LoVo (cell line): ENCODE measurements at places on chromosomes 1 and 21.

DNA sequence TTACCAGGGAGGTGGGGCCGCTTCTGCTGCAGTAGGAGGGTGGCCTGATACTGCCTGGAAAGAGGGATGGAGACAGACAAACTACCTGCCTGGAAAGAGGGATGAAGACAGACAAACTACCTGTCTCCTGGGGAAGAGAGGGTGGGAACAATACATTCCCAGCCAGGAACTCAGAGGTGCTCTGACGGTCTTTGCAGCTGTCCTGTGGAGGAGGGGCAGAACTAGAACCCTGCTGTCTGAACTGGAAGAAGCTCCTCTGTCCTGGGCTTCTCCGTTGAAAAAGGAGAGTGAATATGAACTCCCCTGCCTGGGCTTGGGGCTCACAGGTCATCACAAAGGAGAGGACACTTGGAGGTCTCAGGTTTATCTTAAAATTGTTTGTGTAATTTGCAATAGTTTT lies 40.3 kb upstream of the ETV3 start:
- no peak for DNase-seq

DNA sequence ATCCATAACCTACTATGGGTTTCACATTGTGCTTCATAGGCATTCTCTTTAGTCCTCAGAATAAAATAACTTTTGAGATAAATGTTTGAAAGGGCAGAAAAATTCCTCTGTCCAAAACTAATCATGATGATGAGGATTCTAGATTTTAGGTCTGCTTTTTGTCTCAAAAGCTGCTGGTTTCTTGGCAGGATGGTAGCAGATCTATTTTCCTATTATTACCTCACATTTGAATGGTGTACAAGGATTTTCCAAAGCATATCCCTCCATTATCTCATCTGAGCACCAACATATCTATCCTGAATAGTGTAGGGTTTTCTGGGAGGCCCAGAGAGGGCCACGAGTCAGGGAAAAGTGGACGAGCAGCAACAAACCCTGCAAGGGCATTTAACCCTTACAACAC lies 201.9 kb downstream of the PLPP3 start:
- DNase-seq: no peak

DNA sequence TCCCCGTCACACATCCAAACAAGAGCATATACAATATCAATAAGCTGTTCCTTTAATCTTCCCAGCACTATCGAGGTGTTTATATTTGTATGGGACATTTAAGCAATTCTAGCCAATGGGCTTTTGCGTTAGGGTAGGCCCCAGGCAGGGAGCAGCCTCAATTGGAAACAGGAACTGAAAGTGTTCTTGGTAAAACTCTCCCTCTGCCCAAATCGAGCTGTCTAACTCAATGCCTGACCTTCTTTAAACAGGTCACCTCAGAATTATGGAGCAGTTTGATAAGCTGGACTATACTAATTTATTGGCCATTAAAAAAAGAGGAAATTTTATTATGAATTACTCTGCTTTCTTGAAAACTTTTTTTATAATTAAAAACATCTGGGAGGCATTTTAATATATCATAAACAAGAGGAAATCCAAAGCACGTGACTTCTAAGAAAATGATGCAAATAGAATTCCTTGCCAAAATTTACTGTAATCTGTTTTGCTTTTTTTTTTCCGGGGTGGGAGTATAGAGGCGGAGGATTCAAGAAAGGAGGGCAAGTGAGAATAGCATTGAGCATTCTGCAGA lies 498.1 kb downstream of the LMO4 start:
- no peak for DNase-seq

DNA sequence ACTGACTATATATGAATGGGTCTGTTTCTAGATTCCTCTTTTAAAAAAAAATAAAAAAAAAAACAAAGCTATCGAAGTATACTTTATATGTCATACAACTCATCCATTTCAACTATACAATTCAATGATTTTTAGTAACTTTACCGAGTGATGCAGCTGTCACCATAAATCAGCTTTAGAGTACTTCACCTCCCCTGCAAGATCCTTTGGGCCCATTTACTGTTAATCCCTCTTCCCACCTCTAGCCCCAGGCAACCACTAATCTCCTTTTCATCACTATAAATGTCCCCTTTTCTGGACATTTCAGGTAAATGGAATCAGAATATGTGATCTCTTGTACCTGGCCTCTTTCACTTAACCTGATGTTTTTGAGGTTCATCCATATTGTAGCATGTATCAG lies 133.9 kb downstream of the PEX14 start:
- DNase-seq: no peak

- DNase-seq: peak; percentile 80
Measured at GRCh38 chr1:241531195-241532161, 700 bp upstream of the KMO start.

GRCh38 chr1:108041360-108042142 lies 76.6 kb upstream of the VAV3 start:
- no peak for DNase-seq

DNA sequence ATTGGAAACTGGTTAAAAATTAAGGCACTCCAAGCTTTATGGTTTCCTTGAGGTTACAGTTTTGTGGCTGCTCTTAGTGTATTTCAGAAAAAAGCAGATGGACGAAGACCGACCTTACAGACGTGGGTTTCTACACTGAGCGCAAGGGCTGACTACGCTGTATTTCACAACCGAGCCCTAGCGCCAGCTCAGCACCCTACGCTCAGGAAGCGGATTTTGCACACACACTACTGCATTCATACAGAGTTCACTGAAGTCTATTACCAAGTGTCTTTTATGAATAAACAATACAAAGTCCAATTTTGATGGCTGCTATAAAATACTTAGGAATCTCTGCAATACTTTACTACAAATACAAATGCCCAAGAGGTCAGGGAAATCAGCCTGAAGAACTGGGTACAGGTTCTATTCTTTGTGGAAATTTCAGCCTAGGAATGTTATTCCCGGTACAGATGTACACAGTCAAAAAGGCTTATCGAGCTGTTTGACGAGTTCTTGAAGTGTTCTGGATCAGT lies 23.8 kb downstream of the PTTG1IP start:
- peak; percentile 29 for DNase-seq

GRCh38 chr1:7048395-7048794 lies 263.1 kb downstream of the CAMTA1 start:
- DNase-seq: no peak

DNA sequence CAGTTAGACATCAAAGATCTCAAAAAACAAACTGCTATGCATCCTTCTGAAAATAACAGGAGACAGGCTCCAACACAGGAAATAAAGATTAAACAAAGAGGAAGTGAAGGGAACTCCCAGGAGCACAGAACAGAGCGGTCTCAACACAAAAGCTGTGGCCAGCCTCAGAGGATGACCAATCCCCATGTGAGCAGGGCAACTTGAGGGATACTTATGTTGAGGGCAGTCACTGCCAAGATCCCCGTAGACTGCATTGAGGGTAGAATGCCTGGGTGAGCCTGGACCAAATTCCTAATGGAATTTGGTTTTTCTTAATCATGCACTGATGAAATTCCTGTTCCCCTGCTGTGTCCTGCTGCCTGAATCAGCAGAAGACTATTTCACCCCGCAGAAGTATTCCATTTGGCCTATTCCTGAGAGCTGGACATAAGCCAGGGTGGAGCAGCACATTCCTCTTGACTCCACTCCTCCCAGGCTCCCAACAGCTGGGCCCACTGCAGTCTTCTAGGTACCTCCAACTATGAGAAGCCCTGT lies 49.0 kb downstream of the JAK1 start:
- peak; percentile 74 for DNase-seq

DNA sequence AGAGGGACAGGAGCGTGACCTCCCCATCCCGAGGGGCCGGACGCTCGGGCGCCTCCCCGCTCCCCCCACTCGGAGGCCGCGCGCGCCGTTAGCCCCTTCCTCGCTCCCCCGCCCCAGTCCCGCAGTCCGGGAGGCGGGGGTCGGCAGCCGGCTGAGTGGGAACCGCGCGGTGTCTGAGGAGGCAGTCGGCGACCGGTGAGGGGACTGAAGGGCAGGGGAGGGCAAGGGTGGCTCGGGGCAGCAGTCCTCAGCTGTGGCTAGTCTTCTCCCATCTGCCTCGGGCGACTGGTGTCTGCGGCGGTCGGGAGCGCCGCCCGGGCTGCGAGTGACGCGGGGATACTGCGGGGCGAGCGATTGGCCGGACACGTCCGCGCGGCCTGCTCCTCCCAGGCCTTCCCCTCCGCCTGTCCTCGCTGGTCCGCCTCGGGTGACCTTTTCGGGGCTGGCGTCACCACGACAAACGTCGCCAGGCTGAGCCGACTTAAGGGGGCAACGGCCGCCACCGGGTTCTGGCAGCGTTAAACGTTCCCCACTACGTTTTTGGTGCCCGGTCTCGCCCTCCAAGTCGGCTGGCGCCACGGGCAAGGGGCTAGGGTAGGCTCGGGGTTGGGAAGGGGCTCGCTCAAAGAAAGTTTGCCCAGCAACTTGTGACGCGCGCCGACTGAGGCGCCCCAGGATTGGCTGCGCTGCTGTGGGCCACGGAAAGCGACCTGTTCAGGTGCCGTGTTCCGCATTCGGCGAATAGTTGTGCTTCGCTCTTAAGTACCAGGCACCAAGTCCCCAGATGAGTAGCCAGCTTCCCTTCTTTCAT lies 538 bp downstream of the ZNF672 start:
- peak; percentile 87 for DNase-seq

DNA sequence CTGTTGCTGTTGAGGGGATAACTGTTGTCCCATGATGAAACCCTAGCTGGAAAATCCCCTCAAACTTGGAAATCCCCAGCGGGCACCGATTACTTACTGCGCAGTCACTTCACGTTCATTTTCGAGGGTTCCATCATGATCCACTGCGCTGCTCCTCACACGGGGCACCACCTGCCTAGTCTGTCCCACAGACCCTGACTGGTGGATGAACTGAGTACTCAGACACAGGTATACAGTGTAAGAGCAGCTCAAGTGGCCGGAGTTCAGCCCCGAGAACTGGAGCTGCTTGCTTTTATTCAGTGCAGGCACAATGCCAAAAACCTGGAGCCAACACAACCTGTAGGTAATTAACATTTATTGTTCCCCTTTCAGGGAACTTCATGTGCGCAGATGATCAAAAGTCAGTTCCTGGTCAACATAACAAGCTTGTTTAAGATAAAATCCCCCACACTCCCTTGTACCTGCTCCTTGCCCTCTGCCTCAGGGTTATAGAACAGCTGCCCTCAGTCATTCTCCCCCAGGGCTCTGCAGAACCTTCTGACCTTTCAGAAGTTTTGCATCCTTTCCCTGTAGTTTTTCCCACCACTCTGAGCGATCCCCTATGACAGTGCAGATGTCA lies 46.5 kb upstream of the PRELP start:
- no peak for DNase-seq

GRCh38 chr1:77513839-77514763 lies 168.4 kb downstream of the ZZZ3 start:
- no peak for DNase-seq

DNA sequence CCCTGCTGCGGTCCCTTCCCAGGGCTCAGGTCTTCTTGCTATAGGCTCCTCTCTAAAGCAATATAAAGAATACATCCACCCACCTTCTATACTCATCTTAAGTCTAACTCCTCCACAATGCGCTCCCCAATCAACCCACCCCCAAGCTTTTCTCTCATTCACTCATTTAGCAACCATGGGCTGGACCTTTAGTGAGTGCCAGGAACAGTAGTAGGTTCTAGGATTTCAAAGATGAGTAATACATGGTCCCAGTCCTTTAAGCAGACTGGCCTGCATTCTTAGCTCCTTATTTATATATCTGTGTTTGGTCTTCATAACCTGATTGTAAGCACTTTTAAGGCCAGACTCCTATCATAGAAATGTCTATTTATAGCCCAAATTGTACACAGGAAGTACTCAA lies 5.9 kb downstream of the CAMK1G start:
- no peak for DNase-seq

DNA sequence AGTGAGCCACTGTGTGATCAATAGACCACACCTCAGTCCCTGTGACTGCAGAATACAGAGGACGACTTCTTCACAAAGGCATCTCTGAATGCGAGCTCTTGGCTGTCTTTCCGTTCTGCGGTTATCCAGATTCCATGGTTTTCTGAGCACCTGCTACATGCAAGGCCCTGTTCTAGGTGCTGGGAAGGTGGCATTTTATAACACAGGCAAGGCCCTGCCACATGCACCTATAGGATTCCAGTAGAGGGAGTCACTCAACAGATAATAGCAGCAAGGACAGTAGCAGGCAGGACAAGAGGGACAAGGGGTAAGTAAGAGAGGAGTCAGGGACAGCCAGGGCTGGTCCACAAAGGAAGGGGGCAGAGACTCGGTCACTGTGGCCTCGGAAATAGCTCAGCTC lies 9.0 kb downstream of the URB1 start:
- no peak for DNase-seq

DNA sequence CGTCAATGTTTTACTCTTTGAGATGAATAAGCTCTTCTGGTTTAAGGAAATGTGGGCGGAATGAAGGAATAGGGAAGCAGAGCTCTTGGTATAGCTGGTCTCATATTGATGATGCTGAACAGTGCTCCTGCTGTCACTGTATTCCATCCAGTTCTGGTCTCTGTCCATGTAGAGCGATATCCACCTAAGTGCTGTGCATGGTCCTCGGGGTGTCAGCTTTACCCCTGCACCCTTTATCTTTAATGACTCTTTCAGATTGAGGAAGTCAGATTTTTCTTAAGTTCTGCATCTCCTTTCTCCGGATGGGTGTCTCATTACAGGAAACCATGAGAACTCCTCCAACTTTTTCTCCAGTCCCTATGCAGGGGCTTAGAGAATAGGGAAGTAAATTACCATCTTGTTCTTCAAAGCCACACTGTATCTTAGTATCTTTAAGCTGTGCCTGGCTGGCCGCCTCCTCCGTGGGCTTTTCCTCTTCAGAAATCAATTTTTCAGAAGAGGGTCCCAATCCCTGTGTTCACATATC lies 52.9 kb downstream of the PDE4B start:
- DNase-seq: no peak

- no peak for DNase-seq
Measured at GRCh38 chr1:17553975-17554700, 14.6 kb downstream of the ARHGEF10L start.

DNA sequence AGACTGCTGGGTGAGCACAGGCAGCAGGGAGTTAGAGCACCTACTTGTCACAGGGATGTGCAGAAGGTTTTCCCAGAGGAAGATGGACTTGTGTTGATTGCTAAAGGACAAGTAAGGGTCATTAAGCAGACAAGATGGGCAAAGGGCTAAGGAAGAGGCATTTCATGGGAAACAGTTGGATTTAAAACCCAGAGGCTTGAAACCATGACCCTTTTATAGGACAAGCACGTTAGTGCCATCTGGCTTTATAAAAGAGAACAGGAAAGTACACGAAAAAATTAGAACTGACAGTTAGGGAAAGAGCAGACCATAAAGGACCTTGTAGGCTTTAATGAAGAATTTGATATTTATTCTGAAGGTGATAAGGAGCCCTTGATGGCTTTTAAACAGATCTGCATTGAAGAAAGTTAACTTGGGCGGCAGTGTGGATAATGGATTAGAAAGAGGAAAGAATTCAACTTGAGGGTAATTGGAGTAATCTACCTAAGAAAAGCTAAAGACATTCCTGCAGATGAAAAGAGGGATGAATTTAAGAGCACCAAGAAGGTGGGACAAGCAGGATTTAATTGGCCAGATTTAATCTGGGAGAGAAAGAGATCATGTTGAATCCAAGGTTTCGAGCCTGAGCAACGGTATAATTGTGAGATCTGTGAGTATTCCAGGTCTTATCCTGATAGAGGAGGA lies 68.6 kb downstream of the ZC3H11B start:
- DNase-seq: no peak

- no peak for DNase-seq
Measured at GRCh38 chr1:222046684-222047263, 304.9 kb upstream of the DUSP10 start.

- DNase-seq: peak; percentile 58
Measured at GRCh38 chr1:111346089-111346885, 55.6 kb downstream of the CHIA start.
